Right lung (tissue), 10 donors: ENCODE measurements at places on chromosomes 1 and 21.

GRCh38 chr1:38929054-38929453, 12.6 kb downstream of the RHBDL2 start:
- DNase-seq = no peak

DNA sequence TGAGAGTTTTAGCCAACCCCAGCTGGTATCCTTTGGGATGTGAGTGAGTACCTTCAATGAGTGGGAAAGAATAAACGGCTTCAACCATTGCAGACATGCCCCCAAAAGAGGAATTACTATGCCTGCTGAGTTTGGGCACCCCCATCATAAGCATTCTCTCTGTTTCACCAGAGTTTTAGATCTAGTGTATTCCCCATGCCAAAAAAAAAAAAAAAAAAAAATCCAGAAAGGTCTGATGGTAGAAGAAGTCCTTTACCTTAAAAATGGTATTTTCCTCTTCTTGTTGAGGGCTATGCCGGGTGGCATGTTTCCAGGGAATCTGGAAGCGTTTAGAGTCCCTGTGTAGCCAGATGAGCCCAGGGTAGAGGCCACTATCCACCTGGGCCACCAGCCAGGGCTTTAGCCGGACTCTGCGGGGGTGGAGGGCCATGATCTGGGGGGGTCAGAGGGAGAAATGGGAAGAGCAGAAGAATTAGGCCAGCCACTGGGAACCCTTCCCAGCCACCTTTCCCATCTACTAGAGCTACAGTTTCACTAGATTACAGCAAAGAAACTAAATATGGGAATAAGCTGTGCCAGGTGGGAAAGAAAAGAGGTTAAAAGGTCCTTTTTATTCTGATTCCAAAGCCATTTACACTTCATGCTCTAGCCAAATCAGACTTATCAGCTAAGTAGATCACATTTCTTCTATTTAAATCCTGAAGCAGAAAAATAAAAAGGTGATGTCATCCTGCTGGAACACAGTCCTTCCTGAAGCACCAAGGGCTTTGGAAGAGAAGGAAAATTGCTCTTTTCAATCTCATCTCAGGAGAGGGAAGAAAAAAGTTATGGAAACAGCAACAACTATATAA, 4.7 kb downstream of the IRF6 start:
- no peak for DNase-seq

DNA sequence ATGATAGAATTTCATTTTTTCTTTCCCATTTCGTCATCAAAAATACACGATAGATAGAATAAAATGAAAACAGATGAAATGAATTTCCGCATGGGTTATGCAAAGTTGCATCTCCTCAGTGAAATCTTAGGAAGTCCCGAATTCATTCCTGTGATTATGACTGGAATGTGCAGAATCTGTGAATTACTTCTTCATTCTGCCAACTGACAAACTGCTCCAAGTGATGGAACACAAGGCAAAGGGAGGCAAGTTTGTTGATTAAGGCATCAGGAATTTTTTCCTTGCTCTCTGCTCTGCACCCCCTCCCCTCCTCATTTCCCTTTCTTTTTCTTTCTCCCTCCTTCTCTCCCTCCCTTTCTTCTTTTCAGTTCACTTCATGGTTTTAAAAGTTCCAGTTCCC, 37.0 kb upstream of the ADGRL4 start:
- no peak for DNase-seq

- no peak for DNase-seq
Measured at GRCh38 chr1:11044086-11044848, 2.8 kb downstream of the MASP2 start.

DNA sequence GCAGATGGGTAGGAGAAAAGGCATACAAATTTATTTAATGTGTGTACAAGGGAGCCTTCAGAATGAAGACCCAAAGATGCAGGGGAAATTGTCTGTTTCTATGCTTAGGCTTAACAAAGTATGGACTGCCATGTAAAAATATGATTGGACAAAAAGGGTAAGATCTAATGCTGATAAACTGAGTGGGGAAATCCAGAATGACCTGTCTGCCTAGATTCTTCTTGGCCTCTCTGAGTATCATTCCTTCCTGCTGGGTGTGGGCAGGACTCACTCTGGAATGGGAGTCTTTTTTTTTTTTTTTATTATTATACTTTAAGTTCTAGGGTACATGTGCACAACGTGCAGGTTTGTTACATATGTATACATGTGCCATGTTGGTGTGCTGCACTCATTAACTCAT, 61.0 kb downstream of the IGSF5 start:
- no peak for DNase-seq

- DNase-seq = no peak
Measured at GRCh38 chr1:15412175-15412800, 2.6 kb downstream of the EFHD2 start.

DNA sequence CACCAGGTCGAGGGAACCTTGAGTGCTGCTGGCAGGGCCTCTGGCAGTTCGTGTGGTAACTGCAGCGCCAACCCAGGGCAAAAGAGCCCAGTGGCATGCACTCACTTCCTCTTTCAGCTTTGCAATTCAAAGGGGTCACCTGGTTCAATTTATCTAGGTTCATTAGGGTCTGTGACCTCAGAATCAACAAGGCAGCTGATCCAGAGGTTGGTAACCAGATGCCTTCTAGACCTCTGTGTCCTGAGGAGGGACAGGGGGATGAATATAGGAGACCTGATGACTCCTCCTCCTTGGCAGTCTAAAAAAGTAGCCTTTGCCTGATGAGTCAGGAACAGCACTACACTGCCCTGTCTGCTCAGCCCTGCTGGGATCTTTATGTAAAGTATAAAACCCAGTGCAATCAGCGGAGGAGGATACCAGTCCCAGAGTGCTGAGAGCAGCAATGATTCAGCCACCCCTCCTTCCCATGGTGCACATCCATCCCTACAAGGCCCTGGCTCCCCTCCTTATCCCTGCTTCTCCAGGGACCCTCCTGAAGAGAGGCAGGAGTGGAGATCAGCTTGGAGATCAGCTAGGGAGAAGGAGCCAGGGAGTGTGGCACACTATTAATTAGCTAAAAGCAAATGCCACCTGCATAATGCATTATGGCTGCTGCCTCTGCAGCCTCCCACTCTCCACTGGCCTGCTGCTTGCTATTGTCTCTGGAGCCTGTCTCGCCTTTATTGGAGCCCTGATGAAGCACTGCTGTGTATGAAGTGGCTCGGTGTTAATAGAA, 11.2 kb upstream of the FMOD start:
- no peak for DNase-seq

DNA sequence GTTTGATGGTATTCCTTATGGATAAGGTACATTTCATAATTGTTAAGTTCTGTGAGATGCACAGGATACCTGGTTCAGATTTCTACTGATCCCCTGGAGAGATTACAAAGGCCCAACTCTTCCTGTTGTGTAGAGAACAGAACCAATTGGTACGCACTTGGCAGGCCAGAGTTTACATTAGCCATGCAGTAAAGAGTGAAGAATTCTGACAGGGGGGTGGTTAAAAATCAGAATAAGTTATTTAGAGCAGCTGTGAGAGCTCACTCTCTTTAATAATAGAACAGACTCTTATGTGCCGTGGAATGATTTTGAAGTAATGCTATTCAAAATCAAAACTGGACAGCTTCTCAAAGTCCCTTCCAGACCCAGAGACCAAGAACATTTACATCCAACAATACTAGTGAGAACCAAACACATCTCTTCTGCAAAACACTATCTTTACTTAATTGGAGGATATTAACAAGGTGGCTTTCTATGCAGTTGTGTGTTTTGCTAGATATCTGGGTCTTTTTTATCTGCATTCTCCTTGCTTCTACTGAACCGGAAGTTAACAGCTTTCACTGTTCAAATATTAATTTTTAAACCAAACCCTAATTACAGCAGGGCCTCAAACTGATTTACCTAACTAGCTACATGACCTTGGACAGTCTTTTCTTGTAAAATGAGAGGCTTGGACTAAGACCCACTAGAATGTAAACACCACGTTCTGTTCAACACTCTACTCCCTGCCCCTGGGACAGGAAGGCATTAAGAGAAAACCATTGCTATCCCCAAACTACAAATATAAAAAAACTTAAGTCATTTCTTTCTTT, 4.0 kb downstream of the USP24 start:
- DNase-seq = no peak

DNA sequence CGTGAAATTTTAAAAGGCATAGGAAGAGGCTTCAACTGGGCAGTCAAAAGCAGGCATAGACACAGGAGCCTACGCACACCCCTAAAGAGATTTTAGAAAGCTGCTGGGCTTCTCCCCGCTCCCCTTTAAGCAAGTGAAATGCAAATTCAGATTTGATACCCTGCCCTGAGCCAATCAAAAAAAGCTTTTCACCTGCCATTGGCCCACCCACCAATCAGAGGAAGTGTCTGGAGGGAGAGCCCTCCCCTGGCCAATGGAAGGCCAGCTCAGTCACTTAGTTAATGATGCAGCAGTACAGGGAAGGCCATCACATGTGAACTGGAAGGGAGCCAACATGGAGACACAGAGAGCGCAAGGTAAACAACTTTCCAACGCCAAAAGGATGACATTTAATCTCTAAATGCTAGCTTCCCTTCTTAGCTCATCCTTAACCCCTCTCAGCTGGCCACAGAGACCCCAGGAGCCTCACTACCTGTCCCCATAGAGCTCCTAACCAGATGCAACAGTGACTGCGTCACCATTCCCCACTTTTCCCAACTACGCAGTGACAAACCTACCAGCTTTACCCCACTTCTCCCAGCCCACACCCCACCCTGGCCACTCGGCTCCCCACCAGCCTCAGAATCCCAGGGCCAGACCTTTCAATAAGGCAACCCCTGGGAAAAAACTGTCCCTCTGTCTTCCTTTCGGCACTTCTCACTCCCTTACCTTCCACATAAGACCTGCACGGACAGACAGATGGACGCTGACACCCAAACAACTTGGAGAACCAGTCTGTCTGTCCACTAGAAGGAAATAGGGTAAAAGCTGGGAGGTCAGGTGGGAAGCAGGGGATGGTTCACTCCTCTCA, 71.0 kb downstream of the CD46 start:
- DNase-seq = no peak

DNA sequence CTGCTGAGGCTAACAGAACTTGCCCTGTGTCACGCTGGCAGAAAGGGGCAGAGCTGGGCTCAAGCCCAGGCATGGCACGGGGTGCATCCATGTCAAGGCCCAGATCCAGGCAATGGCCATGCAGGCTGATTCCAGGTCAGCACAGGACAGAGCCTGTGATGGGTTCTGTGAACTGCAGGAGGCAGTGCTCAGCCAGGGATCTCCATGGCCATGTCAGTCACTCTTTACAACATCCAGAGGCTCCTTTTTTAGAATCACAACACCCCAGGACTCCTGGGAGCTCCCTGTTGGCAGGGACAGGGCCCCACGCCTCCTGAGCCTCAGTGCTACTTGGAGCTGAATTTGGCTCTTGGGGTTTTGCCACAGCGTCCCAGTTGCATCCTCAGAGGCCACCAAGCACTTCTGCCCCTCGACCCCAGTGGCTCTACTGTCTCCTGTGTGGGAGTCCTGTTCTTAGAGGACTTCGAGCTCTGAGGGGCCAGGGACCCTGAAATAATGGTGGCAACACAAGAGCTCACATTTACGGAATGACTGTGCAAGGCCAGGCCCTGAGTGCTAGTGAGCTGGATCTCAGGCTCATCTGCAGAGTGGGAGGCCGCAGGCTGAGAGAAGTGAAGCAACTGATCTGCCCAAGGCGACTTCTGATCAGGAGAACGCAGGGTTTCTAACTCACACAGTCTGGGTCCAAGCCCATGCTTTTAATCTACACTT, 211.5 kb downstream of the TRABD2B start:
- no peak for DNase-seq
